Stimulated activated CD4-positive, alpha-beta T cell treated with anti-CD3 and anti-CD28 coated beads, Interleukin-2, amount 100 ng/mL, for 48 hours (primary cell): ENCODE measurements at places on chromosomes 5 and 9.

DNA sequence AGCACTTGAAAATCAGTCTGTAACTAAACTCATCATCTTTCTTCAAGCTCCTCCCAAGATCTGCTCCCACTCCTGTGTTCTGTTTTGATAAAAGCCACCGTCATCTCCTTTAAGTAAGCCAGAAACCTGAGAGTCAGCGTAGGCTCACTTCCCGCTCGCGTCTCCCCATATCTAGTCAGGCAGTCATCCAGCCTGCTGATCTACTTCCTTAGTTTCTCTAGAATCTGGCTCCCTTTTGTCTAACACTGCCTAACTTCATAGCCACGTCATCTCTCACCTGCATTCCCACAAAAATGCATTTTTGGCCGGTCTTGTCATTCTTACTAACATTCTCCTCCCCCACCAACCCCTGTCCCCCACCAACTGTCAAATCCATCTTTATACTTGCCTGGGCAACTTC lies 3.0 kb upstream of the TJP2 start:
- no peak for DNase-seq

GRCh38 chr5:74054641-74055421 lies 428.8 kb downstream of the ARHGEF28 start:
- no peak for DNase-seq

GRCh38 chr5:16169550-16169949 lies 10.0 kb downstream of the MARCHF11 start:
- no peak for DNase-seq

DNA sequence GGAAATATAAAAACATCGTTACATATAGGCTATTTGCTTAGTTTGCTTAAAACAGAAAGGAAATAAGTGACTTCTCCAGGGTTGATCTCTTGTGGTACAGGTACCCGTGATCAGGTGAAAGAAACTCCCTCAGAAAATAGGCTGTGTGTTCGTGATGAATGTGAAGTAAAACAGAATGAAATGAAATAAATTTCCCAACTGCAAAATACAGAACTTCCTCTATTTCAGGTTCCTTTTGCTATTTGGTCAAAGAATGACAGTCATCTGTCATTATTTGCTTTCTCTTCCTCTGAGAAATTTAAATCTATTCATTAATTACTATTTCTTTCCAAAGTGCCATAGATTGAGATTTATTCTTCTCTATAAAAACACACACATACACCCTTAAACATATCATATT lies 408.1 kb downstream of the FAM170A start:
- DNase-seq: no peak

- no peak for DNase-seq
These were observed 9.4 kb upstream of the MAPK9 start for GRCh38 chr5:180301253-180301652.

- no peak for DNase-seq
These were observed 59.7 kb downstream of the TENT4A start for GRCh38 chr5:6772886-6773285.

- DNase-seq: no peak
These were observed 18.9 kb downstream of the CCDC187 start for GRCh38 chr9:136284951-136285350.

DNA sequence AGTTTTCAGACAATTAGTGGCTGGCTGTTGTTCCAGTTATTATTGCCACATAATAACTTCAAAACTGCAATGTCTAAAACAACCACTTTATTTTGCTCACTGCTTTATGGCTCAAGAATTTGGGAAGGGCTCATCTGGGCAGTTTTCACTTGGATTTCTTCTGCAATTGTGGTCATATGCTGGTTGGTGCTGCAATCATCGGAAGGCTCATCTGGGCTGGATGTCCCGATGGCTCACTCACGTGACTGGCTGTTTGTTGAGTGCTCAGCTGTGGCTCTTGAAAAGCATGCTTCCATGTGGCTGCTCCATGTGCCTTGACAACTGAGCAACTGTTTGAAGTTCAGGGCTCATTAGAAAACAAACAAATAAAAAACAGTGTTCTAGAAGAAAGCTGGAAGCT lies 1032.5 kb downstream of the DTWD2 start:
- no peak for DNase-seq

DNA sequence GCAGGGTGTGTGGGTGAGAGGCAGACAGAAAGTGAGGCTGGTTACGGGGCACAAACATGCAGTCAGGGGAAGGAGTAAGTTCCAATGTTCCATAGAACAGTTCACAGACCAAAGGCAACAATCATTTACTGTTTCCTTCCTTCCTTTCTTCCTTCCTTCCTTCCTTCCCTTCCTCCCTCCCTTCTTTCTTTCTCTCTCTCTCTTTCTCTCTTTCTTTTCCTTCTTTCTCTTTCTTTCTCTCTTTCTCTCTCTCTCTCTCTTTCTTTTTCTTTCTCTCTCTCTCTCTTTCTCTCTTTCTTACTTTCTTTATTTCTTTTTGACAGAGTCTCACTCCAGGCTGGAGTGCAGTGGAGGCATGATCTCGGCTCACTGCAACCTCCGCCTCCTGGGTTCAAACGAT lies 125.8 kb upstream of the LPCAT1 start:
- DNase-seq: no peak

DNA sequence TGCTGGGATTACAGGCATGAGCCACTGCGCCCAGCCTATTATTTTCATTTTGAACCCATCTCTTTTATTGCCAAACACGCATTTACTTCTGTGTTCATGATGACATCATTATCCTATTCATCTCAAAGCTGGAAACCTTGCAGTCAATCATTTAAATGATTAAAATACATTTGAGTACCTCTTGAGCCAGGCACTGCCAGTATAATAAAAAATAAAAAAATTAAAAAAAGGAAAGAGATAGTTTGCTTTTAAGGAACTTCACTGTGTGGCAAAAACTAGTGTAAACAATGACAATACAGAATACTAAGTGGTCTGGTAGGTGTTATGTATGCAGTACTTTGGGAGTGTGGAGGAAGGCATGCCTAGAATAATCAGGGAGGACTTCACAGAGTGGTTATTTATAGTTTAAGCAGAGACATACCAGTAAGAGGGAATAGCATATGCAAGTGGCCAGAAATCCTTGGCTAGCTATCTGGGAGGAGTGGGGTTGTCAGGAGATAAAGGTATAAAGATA lies 8.6 kb downstream of the NSD1 start:
- no peak for DNase-seq

DNA sequence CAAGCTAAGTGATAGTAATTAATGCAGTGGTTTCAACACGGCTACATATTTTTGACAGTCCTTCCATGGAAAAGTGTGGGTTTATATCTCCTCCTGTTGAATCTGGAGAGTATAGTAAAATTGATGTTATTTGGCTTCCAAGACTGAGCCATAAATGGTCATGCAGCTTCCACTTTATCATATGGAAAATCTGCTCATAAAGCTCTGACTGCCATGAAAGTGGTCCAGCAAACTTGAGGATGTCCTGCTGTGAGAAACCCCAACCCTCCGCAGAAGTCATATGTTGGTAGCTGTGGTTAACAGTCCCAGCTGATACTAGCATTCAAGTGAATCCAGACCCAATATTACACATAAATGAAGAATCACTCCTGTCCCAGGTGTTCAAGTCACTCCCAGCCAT lies 378.3 kb downstream of the KCTD16 start:
- no peak for DNase-seq

DNA sequence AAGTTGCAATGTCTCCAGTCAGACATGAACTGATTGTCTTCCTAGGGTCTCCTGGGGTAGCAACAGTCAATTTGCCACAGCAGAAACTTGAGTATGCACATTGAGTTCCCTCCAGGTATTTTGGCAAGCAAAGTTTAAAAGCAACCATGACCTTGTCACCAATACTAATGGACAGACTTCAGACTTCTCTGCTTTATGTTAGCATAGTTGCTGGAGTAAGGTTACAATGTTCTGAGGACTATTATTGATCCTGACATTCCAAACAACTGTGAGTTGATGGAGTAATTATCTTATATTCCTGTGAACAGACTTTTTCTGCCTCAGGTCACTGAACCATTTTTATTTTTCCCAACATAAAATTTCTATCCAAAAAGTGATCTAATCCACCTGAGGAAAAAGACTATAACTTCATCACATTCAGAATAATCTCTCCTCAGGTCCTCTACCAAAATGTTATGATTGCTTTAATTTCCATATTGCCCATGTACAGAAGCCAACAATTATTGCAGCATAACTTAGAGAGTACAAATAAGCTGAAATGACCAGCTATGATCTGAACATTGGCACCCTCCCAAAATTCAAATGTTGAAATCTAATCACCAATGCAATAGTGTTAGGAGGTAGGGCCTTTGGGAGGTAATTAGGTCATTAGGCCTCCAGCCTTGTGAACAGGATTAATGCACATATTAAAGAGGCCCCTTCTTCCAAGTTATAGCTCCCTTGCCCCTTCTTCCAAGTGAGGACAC lies 228.3 kb downstream of the PDE4D start:
- DNase-seq: no peak

DNA sequence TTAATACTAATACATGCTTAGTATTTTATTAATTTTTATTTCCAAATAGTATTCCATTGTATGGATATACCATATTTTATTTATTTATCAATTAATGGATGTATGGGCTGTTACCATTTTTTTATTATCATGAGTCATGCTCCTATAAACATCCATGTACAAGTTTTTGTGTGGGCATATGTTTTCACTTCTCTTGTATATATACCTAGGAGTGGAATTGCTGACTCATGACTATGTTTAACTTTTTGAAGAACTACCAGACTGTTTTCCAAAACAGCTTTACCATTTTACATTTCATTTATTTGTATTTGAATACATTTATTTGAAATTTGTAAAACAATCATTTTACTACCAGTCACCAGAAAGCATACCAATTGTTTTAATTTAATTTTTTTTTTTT lies 14.1 kb upstream of the LRRC19 start:
- no peak for DNase-seq

GRCh38 chr5:177510567-177511053 lies 984 bp upstream of the DOK3 start:
- DNase-seq: no peak

- DNase-seq: no peak
These were observed 154.4 kb downstream of the GLIS3 start for GRCh38 chr9:4145482-4145881.

DNA sequence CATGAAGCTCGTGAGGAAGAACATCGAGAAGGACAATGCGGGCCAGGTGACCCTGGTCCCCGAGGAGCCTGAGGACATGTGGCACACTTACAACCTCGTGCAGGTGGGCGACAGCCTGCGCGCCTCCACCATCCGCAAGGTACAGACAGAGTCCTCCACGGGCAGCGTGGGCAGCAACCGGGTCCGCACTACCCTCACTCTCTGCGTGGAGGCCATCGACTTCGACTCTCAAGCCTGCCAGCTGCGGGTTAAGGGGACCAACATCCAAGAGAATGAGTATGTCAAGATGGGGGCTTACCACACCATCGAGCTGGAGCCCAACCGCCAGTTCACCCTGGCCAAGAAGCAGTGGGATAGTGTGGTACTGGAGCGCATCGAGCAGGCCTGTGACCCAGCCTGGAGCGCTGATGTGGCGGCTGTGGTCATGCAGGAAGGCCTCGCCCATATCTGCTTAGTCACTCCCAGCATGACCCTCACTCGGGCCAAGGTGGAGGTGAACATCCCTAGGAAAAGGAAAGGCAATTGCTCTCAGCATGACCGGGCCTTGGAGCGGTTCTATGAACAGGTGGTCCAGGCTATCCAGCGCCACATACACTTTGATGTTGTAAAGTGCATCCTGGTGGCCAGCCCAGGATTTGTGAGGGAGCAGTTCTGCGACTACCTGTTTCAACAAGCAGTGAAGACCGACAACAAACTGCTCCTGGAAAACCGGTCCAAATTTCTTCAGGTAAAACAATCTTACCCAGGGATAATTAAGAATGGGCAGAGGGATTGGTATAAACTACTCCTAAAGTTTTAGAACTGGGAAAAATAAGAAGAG lies 12.9 kb downstream of the ITGA1 start:
- peak; percentile 54 for DNase-seq

GRCh38 chr5:72790186-72790585 lies 26.3 kb upstream of the TNPO1 start:
- no peak for DNase-seq

- DNase-seq: no peak
These were observed 9.0 kb downstream of the CREBRF start for GRCh38 chr5:173065155-173065554.

DNA sequence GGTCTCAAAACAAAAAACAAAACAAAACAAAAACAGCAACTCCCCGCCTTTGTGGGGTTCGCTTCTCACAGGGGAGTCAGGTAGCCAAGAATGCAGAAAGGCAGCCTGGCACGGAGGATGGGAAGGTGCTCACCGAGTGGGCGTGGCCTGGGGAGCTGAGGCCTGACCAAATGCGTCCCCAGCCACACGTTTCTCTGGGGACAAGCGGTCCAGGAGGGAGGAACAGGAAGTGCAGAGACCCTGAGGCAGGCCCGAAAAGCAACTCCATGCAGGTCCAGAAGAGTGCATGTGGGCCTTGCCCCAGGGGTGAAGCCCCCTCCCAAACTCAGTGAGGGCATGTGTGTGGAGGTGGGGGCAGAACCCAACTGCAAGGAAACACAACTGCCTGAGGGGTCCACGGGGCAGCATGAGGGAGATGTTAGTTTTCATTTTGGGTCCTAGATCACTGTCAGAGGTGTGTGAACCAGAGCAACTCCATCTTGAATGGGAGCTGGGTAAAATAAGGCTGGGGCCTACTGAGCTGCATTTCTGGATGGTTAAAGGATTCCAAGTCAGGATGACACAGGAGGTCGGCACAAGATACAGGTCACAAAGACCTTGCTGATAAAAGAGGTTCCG lies 2.6 kb upstream of the UAP1L1 start:
- DNase-seq: no peak

GRCh38 chr9:82996941-82997340 lies 66.0 kb downstream of the RASEF start:
- no peak for DNase-seq

GRCh38 chr9:98600631-98601030 lies 108.1 kb downstream of the GABBR2 start:
- no peak for DNase-seq

- no peak for DNase-seq
These were observed 330.7 kb downstream of the PDE4D start for GRCh38 chr5:59562756-59563389.

DNA sequence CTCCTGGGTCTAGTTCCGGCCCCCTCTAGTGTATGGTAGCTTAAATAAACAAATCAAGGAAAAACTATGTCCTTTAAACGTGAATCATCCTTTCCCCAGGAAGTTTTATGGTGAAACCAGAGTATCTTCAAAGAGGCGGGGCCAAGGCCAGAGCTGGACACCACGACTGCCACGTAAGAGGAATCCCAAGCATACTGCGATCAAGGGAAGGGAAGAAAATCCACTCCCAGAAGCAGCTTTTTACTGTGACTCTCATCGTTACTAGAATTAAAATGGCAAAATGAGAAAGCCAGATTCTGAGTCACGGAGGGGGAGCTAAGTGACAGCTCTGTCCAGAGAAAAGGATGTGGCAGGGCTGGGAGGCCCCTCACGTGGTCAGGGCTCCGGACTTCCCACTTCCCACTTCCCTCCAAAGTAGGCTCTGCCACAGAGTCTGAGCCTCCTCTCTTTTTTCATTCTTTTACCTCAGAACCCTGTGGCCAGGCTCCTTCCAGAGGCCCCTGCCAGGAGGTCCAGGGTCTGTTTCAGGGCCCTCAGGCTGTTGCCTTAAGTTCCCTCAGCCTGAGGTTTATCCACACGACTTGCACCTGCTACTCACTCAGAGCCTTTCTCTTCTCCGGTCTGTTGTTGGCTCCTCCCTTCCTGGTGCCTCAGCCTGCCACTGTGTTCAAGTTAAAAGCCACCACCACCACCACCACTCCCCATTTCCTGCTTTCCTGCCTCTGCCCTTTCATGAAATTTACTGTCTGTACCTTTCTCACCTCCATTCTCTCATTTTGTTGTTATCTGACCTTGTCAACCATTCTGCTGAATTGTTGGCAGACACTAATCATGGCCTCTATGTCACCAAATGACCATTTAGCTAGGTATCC lies 1.4 kb upstream of the GLRX start:
- DNase-seq: no peak
